ENCODE measurements at places on chromosomes 2 and 18. TPM values are rescaled to one million over a fixed set of nuclear protein-coding genes. Genes with fewer than 3 reads are reported as not detected.

The CNDP1 gene
- polyA plus RNA-seq: not detected

The SNORC gene
- 2.5 TPM for polyA plus RNA-seq

The PROKR1 gene
- 0.01 TPM for polyA plus RNA-seq

The NPHP1 gene
- not detected for polyA plus RNA-seq

The RAB31 gene
- polyA plus RNA-seq: 29.0 TPM

The TMEM200C gene
- polyA plus RNA-seq: not detected

DNA sequence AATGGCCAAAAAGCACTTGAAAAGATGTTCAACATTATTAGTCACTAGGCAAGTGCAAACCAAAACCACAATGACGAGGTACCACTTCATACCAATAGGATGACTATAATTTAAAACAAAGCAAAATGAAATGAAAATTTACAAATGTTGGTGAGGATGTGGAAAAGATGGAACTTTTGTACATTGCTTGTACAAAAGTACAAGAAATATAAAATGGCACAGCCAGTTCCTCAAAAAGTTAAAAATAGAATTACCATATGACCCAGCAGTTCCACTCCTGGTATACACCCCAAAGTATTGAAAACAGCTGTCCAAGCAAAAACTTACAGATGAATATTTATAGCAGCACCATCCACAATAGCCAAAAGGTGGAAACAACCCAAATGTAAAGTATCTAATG is 107.8 kb upstream of the XPO1 start:
- DNase-seq: no peak

DNA sequence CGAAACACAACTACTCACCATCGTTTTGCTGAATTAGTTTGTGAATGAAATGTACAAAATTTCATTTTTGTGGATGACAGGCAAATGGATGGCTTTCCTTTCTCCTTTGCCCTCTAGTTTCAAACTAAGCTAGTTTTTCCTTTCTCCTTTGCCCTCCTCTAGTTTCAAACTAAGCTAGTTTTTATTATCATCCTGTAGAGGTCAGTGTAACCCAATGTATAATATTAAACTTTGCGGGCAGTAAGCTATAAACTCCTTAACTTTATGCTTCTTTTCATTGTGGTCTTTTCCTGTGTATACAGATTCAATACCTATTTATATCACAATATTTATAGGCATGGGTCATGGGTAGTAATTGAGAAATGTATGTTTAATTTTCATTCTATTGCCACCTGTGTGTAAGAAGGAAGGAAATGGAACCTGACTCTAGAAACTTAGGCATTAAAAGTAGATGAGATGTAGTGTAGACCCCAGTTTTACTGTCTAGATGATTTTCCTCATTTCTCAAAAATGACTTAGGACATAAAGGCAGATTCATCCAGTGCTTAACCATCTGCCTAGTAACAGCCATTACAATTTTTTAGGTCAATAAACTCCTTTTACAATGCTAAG is 58.1 kb downstream of the MAP3K19 start:
- peak; percentile 41 for DNase-seq

DNA sequence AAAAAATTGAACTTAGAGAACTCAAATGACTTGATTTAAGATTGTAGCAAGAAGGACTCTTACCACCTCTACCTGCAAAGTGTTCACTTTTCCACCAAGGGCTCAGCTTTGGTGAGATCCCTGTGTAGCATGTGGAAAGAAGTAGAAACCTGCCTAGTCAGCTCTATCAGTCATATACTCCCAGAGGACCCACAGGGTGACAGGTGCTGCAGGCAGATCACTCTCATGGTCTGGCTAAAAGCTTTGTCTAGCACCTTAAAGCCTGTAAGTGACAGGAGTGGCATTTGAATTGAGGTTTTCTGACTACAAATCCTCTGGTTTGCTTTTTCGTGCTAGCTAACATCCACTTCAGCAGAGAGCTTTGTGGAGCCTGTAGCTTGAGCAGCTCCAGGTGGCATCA is 18.7 kb upstream of the NEMP2 start:
- DNase-seq: no peak

Data from K562 (cell line).